ENCODE measurements at places on chromosomes 3 and 15.

DNA sequence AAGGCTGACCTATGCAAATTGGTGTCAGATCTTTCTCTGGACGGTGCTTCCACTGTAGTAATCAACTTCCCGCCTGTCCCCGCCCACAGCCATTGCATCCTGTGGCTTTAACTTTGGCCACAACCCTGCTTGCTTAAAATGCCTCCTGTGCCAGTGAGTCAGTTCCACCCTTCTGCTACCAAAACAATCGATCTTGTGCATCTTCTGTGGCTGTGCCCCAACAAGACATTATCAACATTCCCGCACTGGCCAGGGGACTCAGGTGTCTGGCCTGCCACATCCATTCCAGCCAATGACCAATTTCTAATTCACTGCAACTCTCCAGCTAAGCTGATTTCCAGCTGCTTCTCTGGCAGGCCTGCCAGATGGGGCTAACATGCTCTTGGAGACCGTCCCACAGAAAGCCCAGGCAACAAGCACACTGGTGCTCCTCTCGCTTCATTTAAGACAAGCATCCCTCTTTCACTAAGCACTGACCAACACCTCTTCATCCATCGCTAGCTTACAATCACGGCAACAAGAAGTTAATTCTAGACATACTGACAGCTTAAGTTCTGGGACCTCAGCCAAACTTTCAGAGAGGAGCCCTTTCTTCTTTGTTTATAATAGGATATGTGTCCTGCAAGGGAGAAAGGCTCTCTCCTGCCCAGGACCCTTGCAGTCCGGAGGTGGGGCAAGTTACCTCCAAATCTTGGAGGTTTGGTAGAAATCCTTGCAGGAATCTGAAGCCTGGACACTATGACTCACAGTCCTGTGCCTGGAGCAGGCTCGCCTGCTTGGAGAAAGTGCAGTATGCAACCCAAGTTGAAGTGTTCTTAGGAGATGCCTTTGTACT is 6.7 kb downstream of the CA12 start:
- peaks cover 86% of the 10 kb centered on the region for H3K4me1 ChIP-seq
- no peak overlapping the region for H3K4me3 ChIP-seq
- DNase-seq = no peak
- no peaks in the 10 kb centered on the region for H3K27me3 ChIP-seq
- no peaks in the 10 kb centered on the region for H3K36me3 ChIP-seq

GRCh38 chr3:112167758-112168157 is 34.7 kb upstream of the GCSAM start:
- no peak for DNase-seq
- H3K4me3 ChIP-seq = no peak overlapping the region
- H3K27me3 ChIP-seq = no peaks in the 10 kb centered on the region
- H3K4me1 ChIP-seq = no peaks in the 10 kb centered on the region
- no peaks in the 10 kb centered on the region for H3K36me3 ChIP-seq
- no peak overlapping the region for H3K27ac ChIP-seq

DNA sequence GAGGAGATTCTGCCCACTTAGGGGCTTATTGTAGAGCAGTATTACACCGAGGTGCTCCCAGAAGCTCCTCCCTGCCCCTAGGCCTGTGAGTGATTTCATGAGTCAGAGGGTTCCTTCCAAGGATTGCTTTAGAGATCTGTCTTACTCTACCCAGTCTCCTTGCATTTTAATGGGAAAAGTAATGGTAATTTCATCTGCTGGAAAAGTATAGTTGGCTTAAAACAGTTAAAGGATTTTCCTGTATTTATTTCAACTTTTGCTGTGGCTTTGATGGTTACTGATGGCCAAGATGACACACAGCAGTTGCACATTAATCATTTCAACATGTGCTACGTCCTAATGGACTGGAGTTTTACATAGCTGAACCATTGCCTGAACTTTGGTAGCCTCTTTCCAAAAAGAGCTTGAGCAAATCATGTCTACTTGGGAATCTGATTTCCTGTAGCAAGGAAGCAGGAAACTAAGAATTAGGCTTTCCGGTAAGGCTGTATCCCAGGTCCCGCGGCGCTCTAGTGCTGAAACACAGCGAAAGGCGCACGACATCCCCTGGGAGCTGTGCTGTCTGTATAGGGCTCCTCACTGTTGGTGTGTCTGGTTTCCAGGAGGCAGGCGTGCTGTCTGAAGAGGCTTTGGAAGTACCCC is 9.2 kb upstream of the PGPEP1L start:
- H3K4me3 ChIP-seq = no peak overlapping the region
- no peak for DNase-seq
- no peaks in the 10 kb centered on the region for H3K36me3 ChIP-seq

- no peak overlapping the region for H3K4me3 ChIP-seq
- H3K27ac ChIP-seq = no peak overlapping the region
- H3K27me3 ChIP-seq = no peaks in the 10 kb centered on the region
Measured at GRCh38 chr3:164539215-164539614, 539.1 kb downstream of the SI start.

DNA sequence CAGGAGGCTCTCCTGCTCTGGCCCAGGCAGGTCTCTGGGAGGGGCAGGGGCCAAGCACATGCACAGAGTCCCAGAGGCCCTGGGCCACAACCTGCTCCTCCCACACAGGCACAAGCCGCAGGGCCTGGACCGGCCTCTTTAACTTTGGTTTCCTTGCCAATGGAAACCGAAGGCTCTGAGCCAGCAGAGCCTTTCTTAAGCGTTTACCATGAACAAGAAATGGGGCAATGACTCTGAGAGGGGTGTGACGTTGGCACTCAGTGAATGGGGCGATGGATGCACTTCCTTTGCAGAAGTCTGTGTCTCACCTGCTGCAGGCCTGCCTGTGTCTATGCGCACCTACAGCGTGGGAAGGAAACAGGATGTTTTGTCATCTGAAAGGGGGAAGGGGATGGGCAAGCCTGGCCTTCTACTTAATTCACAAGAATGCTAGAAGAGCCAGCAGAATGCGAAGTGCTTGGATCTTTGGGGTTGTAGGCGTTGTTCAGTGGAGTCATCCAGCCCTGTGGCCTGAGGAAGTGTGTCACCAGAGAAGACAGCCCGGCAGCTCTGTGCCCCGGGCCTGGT is 41.8 kb downstream of the IFT122 start:
- no peaks in the 10 kb centered on the region for H3K27me3 ChIP-seq
- DNase-seq = no peak
- H3K36me3 ChIP-seq = peaks cover 31% of the 10 kb centered on the region
- peaks cover 26% of the 10 kb centered on the region for H3K4me1 ChIP-seq

GRCh38 chr3:16411441-16411840 is 102.1 kb downstream of the RFTN1 start:
- no peaks in the 10 kb centered on the region for H3K27me3 ChIP-seq
- no peak overlapping the region for H3K4me3 ChIP-seq
- H3K27ac ChIP-seq = no peak overlapping the region
- no peaks in the 10 kb centered on the region for H3K4me1 ChIP-seq

DNA sequence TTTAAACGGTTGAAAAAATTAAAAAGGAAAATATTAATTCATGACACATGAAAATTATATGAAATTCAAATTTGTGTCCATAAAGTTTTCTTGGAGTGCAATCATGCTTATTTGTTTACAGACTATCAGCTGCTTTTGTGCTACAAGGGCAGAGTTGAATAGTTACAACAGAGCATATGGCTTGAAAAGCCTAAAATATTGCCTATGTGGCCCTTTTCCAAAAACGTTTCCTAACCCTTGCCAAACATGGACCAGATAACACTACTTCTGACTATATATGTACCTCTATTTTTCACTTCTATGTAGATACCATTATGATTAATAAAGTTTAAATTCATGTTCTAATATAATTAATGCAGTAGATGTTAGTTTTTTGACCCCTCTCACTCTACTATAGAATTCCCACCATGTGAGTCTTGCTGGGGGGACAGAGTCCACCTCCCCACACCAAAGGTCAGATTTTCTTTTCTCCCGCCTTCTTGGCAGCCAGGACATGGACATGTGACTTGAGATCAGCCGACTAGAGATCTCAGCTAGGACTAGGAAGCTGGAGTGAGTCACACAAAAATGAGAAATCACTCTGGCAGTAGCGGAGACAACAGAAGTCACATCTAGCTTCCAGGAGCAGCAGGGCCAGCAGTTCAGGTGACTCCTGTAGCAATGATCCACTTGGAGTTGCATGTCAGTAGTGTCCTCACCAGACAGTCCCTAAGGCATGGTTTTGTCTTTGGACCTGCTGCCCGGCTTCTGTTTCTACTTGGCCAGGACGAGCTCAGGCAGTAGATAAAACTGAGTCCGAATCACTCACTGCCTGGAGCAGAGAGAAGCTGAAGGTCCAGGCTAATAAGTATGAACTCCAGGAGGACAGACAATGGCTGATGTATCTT is 22.4 kb downstream of the CIAO2A start:
- H3K36me3 ChIP-seq = no peaks in the 10 kb centered on the region
- H3K27ac ChIP-seq = peak overlapping the region; percentile 91
- peak; percentile 98 for DNase-seq
- H3K4me3 ChIP-seq = no peak overlapping the region
- peaks cover 51% of the 10 kb centered on the region for H3K4me1 ChIP-seq

- H3K4me1 ChIP-seq = no peaks in the 10 kb centered on the region
- no peak for DNase-seq
- no peak overlapping the region for H3K4me3 ChIP-seq
- no peak overlapping the region for H3K27ac ChIP-seq
- no peaks in the 10 kb centered on the region for H3K36me3 ChIP-seq
- no peaks in the 10 kb centered on the region for H3K27me3 ChIP-seq
Measured at GRCh38 chr3:82001276-82001923, 240.0 kb upstream of the GBE1 start.

DNA sequence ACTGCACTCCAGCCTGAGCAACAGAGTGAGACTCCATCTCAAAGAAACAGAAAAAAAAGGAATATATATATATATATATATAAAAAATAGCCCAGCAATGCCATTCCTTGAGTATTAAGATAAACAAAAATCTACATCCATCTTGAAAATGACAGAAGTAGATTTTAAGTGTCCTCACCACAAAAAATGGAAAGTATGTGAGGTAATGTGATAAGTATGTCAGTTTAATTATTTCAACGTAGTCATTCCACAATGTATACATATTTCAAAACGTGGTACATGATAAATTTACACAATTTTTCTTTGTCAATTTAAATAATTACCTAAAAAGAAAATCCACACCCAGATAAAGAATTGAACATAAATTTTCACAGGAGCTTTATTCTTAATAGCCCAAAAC is 54.9 kb downstream of the HCN4 start:
- H3K4me3 ChIP-seq = no peak overlapping the region
- DNase-seq = no peak
- H3K27me3 ChIP-seq = no peaks in the 10 kb centered on the region
- no peak overlapping the region for H3K27ac ChIP-seq

DNA sequence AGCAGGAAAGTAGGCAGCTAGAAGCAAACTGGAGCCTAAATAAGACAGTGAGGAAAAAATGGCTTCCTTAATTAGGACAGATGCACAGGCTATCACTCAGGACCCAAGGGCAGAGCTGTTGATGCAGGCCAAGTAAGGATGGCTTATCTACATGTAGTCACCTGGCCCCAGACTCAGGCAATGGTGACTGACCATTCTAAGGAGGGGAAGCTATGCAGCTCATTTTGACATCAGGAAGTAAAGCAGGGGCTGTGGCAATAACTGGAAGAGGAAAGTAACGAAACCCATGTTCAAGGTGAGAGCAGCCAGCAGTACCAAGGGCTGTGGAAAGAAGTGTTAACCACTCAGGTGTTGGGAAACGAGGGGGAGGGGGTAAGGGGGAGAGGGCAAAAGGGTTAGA is 16.2 kb downstream of the ACAD11 start:
- H3K4me3 ChIP-seq = no peak overlapping the region
- DNase-seq = no peak
- no peaks in the 10 kb centered on the region for H3K27me3 ChIP-seq
- no peak overlapping the region for H3K27ac ChIP-seq

DNA sequence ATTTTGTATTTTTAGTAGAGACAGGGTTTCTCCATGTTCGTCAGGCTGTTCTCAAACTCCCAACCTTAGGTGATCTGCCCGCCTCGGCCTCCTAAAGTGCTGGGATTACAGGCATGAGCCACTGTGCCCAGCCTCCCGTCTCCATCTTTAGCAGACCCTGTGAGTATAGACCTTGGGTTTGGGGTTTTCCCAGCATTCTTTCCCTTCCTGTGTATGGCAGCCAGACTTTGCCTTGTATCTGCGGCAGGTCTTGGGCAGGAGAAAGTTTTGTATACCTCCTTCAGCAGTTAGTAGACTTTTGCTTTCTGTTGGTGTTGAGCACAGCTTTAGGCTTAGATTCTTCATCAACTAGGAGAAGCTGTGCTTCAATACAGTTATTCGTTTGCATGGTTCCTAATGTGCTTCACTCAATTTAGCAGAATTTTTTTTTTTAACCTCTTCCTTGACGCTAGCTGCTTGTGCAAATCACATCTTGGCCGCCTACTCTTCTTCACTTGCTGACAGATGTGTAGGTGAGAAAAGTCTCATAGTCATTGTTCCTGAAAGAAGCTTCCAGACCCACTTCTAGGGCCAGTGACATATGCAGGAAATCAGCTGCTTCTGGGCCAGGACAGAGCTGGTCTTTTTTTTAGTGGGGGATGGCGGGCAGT is 38.4 kb downstream of the MAP2K1 start:
- DNase-seq = no peak
- H3K36me3 ChIP-seq = no peaks in the 10 kb centered on the region
- no peaks in the 10 kb centered on the region for H3K27me3 ChIP-seq
- no peak overlapping the region for H3K27ac ChIP-seq
- no peaks in the 10 kb centered on the region for H3K4me1 ChIP-seq

GRCh38 chr3:135792858-135793475 is 172.6 kb upstream of the PPP2R3A start:
- no peak for DNase-seq
- no peaks in the 10 kb centered on the region for H3K4me1 ChIP-seq
- H3K4me3 ChIP-seq = no peak overlapping the region
- H3K36me3 ChIP-seq = no peaks in the 10 kb centered on the region
- no peak overlapping the region for H3K27ac ChIP-seq

- DNase-seq = no peak
- no peaks in the 10 kb centered on the region for H3K27me3 ChIP-seq
- H3K36me3 ChIP-seq = no peaks in the 10 kb centered on the region
- no peak overlapping the region for H3K27ac ChIP-seq
Measured at GRCh38 chr15:28936081-28936480, 50.3 kb downstream of the APBA2 start.

GRCh38 chr3:38020342-38020726 is 9.1 kb downstream of the PLCD1 start:
- H3K4me3 ChIP-seq = no peak overlapping the region
- no peak overlapping the region for H3K27ac ChIP-seq
- peaks cover 21% of the 10 kb centered on the region for H3K4me1 ChIP-seq
- DNase-seq = no peak
- peaks cover 31% of the 10 kb centered on the region for H3K36me3 ChIP-seq

- no peaks in the 10 kb centered on the region for H3K27me3 ChIP-seq
- H3K27ac ChIP-seq = no peak overlapping the region
- H3K36me3 ChIP-seq = no peaks in the 10 kb centered on the region
- no peak for DNase-seq
- H3K4me1 ChIP-seq = peaks cover 16% of the 10 kb centered on the region
Measured at GRCh38 chr15:26771578-26772153, 1.2 kb downstream of the GABRB3 start.

GRCh38 chr15:68668926-68669600 is 90.3 kb downstream of the CORO2B start:
- H3K27ac ChIP-seq = no peak overlapping the region
- no peak overlapping the region for H3K4me3 ChIP-seq
- H3K4me1 ChIP-seq = peaks cover 4% of the 10 kb centered on the region
- peak; percentile 64 for DNase-seq
- H3K36me3 ChIP-seq = no peaks in the 10 kb centered on the region

GRCh38 chr3:69016901-69017300 is 3.4 kb upstream of the EOGT start:
- H3K27me3 ChIP-seq = no peaks in the 10 kb centered on the region
- H3K4me1 ChIP-seq = no peaks in the 10 kb centered on the region
- peaks cover 5% of the 10 kb centered on the region for H3K36me3 ChIP-seq
- H3K27ac ChIP-seq = no peak overlapping the region
